Fibroblast of villous mesenchyme (primary cell): ENCODE measurements at places on chromosomes 5 and 9. TPM values are rescaled to one million over a fixed set of nuclear protein-coding genes. Genes with fewer than 3 reads are reported as not detected.

- DNase-seq = no peak
Observed at GRCh38 chr9:93896496-93897033, 58.6 kb downstream of the BARX1 start.

DNA sequence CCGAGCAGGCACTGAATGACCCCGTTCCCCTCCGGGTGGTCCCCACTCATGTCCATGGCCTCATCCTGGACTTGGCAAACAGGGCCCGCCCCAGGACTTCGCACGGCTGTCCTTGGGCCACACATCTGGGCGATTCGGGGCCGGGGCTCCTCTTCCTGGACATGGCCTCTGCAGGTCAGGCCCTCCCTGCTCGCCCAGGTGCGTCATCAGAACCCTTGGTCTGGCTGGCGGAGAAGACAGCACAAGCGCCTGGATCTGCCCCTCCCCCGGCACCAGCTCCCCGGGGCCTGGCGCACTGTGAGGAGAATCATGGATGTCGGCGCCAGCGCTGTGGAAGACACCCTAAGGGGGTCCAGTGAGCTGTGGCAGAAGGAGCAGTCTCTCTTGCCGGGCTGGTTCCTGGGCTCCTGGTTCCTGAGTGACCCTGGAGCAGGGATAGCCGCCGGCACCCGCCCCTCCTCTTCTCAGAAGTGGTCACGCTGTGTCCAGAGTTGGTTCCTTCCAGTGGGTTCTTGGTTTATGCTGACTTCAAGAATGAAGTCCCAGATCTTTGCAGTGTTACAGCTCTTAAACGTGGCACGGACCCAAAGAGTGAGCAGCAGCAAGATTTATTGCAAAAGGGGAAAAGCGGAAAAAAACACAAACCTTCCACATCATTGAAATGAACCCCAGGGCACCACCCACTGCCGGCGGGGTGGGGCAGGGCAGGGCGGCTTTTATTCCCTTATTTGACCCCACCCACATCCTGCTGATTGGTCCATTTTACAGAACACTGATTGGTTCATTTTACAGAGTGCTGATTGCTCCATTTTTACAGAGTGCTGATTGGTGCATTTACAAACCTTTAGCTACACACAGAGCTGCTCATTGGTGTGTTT is 25.9 kb upstream of the SLC12A7 start:
- no peak for DNase-seq

DNA sequence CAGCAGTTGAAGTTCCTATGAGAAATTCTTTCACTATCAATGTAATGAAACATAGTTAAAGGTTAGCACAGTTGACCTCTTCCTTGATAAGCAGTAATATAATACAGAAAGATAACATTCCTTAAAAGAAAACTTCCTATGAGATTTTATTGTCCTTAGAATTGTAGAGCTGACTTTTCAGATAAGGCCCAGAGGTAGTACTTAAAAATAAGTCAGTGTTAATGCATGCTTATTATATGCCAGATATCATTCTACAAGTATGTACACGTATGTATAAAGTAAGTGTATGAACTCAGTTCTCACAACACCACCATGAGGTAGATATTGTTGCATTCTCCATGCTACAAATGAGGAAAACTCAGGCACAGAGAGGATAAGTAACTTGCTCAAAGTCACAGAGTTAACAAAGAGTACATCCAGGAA is 15.3 kb downstream of the AP3S1 start:
- no peak for DNase-seq

Gene SLIT3
- total RNA-seq = under 0.01 and 0.64 TPM in 2 replicates

Gene FBP2
- total RNA-seq = not detected in 2 replicates

GRCh38 chr9:110059461-110059860 is 148.5 kb downstream of the C9orf152 start:
- DNase-seq = peak; percentile 74
